HCT116 (cell line): ENCODE measurements at places on chromosomes 13 and 19. TPM values are rescaled to one million over a fixed set of nuclear protein-coding genes. Genes with fewer than 3 reads are reported as not detected.
A peak's percentile ranks its signal among the peaks of the same experiment; 100 is the strongest.

DNA sequence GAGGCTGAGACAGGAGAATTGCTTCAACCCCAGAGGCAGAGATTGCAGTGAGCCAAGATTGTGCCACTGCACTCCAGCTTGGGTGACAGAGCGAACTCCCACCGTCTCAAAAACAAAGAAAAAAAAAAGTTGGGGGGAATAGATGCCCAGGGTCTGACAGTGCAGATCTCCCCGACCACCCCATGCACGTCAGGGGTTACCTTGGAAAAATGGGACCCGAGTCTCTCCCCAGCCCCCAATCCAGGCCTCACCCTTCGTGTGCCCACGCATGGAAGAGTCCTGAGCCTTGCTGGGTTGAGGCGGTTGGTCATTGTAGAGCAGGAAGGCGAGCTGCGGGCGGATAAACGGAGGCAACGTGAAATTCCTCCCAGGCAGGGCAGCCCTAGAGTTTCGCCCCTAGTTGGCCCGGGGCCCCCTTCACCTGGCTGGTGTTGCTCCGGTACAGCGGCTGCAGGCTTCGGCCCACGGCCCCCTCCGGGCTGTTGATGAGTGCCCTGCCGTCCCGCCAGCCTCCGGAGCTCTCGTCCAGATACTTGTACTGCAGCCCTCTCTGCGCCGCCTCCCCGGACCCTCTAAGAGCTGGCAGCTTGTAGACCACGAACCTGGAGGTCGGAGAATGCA is 588 bp downstream of the DNASE2 start:
- H3K27me3 ChIP-seq = no peaks in the 10 kb centered on the region
- H3K4me1 ChIP-seq = peaks cover 6% of the 10 kb centered on the region; the same call in 1 of the 2 replicates
- peak overlapping the region; percentile 77 for H3K4me3 ChIP-seq
- DNase-seq = no peak

DNA sequence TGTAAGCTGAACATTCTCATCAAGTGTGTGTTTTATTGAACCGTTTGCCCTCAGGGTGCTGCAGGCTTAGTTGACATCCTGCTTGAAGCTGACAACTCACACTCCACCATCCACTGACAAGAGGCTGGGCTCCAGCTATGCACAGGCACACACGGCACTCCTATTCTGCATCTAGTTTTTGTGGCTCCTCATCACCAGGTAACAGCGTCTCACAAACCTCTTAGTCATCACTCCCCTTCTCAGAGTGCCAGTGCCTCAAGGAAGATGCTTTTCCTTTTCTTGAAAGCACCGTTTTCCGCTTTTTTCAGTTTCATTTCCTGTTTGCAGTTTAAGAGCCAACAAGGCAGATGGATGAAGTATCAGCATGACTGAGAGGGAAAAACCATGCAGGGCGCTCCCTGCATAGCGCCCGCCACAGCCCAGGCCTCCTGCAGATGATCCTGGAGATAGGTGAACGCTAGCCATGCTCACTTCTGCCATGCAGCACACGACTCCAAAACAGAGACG is 491.2 kb downstream of the COG6 start:
- no peak overlapping the region for H3K27ac ChIP-seq
- no peaks in the 10 kb centered on the region for H3K36me3 ChIP-seq
- H3K4me3 ChIP-seq = no peak overlapping the region
- H3K4me1 ChIP-seq = 0 out of 2 replicates have a peak, but pooled peaks cover 2% of the 10 kb centered on the region

DNA sequence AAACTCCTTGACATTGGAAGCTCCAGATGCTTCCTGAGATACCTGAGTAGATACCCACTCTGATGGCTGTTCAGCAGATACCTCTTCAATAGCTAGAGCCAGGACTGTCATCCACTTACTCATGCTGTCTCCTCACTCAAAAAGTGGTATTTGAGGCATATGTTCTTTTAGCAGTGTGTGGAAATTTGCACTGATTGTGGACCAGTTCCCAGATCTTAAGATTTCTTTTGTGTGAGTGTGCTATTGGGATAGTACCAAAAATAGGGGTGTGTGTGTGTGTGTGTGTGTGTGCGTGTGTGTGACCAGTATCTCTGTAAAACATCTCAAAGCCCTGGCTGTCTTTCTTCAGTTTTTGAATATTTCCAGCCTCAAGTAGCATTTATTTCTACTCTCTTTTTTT is 108.3 kb downstream of the SLITRK5 start:
- DNase-seq = no peak
- no peaks in the 10 kb centered on the region for H3K36me3 ChIP-seq
- no peak overlapping the region for H3K4me3 ChIP-seq
- no peaks in the 10 kb centered on the region for H3K27me3 ChIP-seq

The SIGLEC9 gene
- total RNA-seq = not detected

GRCh38 chr13:36819739-36820090 is 693 bp downstream of the RFXAP start:
- H3K36me3 ChIP-seq = no peaks in the 10 kb centered on the region
- no peaks in the 10 kb centered on the region for H3K27me3 ChIP-seq
- no peak for DNase-seq
- H3K4me1 ChIP-seq = peaks cover 3% of the 10 kb centered on the region; the same call in 1 of the 2 replicates

The LRRC4B gene
- total RNA-seq = 0.89 TPM

DNA sequence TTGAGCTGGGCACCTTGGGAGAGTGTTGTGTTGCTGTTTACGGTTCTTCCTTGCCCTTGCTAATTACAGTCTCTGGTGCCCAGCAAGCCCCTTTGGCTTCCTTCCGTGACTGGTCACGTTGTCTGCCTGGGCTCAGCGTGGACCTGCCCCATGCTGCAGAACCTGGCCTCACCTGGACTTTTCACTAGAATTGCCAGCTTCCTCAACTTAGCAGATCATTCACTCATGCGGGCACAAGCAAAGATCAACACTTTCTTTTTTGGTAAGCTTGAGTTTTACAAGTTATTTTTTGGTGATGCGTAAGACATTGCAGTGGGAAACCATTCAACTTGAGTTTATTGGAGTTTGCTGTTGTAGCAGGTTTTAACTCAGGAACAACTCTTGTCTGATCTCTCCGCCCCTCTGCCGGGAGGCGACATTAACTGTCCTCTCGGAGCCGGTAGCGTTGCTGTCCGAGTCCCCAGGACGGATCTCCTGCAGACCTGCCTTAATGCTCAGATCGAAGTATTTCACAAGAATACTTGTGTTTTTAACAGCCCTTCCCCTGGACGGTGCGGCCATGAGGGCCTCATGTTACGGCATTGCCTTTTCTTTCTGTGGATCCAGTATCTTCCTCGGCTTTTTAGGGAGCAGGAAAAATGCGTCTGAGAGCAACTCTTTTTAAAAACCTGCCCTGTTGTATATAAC is 15.7 kb upstream of the TEX29 start:
- peaks cover 29% of the 10 kb centered on the region; the same call in 1 of the 2 replicates for H3K36me3 ChIP-seq
- H3K4me3 ChIP-seq = no peak overlapping the region
- DNase-seq = no peak
- no peaks in the 10 kb centered on the region for H3K27me3 ChIP-seq
- no peak overlapping the region for H3K27ac ChIP-seq

The KIR2DL4 gene
- total RNA-seq = not detected

GRCh38 chr13:59444210-59444857 is 719.4 kb downstream of the DIAPH3 start:
- no peaks in the 10 kb centered on the region for H3K27me3 ChIP-seq
- DNase-seq = no peak
- H3K27ac ChIP-seq = no peak overlapping the region
- H3K36me3 ChIP-seq = no peaks in the 10 kb centered on the region
- H3K4me1 ChIP-seq = no peaks in the 10 kb centered on the region
- H3K4me3 ChIP-seq = no peak overlapping the region

DNA sequence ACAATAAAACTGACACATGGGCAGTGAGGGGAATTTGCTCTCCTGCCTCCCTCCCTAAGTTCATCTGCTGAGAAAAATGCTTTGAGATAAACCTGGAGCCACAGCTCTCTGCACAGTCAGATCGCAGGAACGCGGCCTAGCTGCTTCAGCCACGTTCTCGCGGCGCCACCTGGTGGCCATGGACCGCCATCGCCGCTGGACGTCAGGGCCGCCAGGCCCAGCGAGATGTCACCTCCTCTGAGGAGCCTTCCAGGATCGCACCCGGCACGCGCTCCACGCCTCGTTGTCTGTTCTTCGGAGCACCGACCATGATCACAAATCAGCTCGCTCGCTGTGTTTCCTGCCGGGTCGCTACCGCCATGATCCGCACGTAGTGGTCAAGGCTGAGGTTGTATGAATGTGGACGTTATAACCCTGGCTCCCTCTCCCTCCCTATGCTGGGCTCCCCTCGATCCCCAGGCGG is 20.6 kb upstream of the USP29 start:
- no peaks in the 10 kb centered on the region for H3K4me1 ChIP-seq
- peak; percentile 1 for DNase-seq
- H3K36me3 ChIP-seq = no peaks in the 10 kb centered on the region
- no peaks in the 10 kb centered on the region for H3K27me3 ChIP-seq

- DNase-seq = peak; percentile 12
- no peak overlapping the region for H3K27ac ChIP-seq
- H3K27me3 ChIP-seq = no peaks in the 10 kb centered on the region
- H3K36me3 ChIP-seq = no peaks in the 10 kb centered on the region
- H3K4me3 ChIP-seq = no peak overlapping the region
Observed at GRCh38 chr13:91045351-91046034, 302.0 kb upstream of the MIR17HG start.

GRCh38 chr13:84137292-84137691 is 255.0 kb upstream of the SLITRK1 start:
- H3K27me3 ChIP-seq = no peaks in the 10 kb centered on the region
- H3K36me3 ChIP-seq = no peaks in the 10 kb centered on the region
- H3K27ac ChIP-seq = no peak overlapping the region
- no peak overlapping the region for H3K4me3 ChIP-seq
- no peak for DNase-seq

DNA sequence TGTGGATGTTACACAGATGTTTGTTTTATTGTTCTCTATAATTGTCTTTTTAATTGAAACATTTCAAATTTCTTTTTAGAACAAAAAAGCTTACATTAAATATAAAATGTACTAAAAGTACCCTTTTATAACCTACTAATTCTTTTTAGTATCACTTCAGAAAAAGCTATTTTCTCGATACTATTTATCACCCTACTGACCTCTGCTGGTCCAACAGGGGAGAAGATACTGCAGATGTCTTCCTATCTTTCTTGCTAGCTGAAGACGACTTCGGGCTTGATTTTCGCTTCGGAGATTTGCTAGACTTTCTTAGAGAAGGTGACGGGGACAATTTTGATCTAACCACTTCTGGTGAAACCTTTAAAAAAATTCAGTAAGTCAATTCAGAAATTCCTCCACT is 42.4 kb downstream of the ZC3H13 start:
- H3K4me1 ChIP-seq = no peaks in the 10 kb centered on the region
- peaks cover 17% of the 10 kb centered on the region for H3K36me3 ChIP-seq
- no peaks in the 10 kb centered on the region for H3K27me3 ChIP-seq
- H3K4me3 ChIP-seq = no peak overlapping the region
- H3K27ac ChIP-seq = no peak overlapping the region
- no peak for DNase-seq
